SJSA1 (cell line): ENCODE measurements at places on chromosomes 1 and 21.

- no peak for DNase-seq
These were observed 1.0 kb upstream of the DMRTA2 start for GRCh38 chr1:50424045-50424883.

DNA sequence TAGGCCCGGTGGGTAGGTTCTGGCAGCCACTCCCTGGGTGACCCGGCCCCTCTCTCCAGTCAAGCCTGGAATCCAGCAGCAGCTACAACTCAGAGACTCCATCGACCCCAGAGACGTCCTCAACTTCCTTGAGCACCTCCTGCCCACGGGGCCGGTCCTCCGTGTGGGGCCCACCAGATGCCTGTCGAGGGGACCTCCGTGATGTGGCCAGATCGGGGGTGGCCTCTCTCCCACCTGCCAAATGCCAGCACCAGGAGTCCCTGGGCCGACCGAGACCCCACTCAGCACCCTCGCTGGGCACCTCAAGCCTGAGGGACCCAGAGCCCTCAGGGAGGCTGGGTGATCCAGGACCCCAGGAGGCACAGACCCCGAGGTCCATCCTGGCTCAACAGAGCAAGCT is 2.7 kb downstream of the MIIP start:
- no peak for DNase-seq

GRCh38 chr1:119075614-119076013 is 64.8 kb downstream of the WARS2 start:
- DNase-seq = no peak

- DNase-seq = no peak
These were observed 265.8 kb downstream of the NFIA start for GRCh38 chr1:61348025-61348665.

GRCh38 chr1:245678860-245679411 is 524.2 kb downstream of the KIF26B start:
- peak; percentile 15 for DNase-seq

DNA sequence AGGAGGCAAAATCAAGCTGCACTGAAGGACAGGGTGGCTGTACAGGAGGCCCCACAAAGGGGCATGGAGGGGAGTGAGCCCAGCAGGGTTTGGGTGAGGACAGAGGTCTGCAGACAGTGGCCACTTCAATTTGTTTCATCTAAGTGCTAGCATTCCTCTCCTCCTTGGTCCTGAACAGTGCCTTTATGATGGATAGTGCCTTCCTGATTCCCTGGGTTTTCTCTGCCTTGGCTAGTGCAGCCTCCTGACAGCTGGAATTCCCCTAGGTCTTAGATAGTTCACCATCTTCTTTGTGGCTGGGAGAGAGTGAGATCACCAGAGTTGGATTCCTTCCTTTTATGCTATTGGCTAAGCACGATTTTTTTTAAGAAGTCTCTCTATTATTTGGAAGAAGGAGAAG is 3.8 kb upstream of the HPCAL4 start:
- no peak for DNase-seq

DNA sequence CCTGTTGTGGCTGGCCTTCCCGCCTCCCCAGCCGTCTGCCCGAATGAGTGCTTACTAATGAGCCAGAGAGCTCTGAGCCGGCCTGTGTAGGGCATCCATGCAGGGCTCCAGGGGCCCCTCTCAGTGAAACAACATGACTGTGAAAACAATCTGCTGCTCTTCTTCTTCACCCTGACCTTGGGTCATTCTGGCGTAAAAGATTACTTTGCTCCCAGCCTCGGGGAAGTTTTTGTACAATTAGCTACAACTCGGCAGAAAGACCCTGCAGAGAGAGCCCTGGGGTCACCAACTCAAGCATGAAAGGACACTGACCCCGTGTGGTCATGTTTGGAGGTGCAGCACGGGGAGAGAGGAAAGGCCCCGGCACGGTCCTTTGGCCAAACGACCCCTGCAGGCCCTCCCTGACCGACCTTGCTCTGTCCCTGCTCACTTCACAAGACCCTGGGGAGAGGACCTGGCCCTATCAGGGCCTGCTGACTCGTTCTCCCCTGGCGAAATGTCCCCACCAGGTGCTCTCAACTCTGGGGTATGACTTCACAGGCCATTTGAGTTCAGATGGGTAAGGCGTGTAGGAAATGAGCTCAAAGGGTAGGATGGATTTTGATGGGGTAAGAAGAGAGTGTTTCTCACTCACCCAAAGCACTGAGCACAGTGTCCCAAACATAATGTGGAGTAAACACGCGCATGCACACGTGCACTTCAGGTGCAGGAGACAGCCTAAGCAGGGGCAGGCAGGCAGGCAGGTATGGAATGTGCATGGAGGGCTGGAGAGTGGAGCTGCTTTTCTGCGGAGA is 22.9 kb upstream of the FAM20B start:
- DNase-seq = peak; percentile 82

- DNase-seq = no peak
These were observed 128.1 kb upstream of the CTTNBP2NL start for GRCh38 chr1:112267929-112268328.

- no peak for DNase-seq
These were observed 1105.0 kb downstream of the PLA2G4A start for GRCh38 chr1:187933562-187934419.
